ENCODE measurements at places on chromosomes 16 and 17.
A peak's percentile ranks its signal among the peaks of the same experiment; 100 is the strongest.

GRCh38 chr16:54648575-54648974 is 282.1 kb upstream of the IRX5 start:
- no peak for DNase-seq

DNA sequence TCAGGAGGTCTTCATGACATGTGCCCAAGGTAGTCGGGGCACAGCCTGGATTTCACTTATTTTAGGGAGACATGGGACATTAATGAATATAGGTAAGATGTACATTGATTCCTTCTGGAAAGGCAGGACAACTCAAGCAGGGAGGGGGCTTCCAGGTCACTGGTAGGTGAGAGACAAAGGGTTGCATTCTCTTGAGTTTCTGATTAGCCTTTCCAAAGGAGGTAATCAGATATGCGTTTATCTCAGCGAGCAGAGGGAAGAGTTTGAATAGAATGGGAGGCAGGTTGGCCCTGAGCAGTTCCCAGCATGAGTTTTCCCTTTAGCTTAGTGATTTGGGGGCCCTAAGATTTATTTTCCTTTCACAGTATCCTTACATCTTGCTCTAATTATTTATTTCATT is 443.8 kb upstream of the EEF2KMT start:
- no peak for DNase-seq

GRCh38 chr17:6796887-6797490 is 21.0 kb downstream of the FBXO39 start:
- no peak for DNase-seq

GRCh38 chr16:71344315-71344905 is 14.1 kb upstream of the CALB2 start:
- DNase-seq = no peak

DNA sequence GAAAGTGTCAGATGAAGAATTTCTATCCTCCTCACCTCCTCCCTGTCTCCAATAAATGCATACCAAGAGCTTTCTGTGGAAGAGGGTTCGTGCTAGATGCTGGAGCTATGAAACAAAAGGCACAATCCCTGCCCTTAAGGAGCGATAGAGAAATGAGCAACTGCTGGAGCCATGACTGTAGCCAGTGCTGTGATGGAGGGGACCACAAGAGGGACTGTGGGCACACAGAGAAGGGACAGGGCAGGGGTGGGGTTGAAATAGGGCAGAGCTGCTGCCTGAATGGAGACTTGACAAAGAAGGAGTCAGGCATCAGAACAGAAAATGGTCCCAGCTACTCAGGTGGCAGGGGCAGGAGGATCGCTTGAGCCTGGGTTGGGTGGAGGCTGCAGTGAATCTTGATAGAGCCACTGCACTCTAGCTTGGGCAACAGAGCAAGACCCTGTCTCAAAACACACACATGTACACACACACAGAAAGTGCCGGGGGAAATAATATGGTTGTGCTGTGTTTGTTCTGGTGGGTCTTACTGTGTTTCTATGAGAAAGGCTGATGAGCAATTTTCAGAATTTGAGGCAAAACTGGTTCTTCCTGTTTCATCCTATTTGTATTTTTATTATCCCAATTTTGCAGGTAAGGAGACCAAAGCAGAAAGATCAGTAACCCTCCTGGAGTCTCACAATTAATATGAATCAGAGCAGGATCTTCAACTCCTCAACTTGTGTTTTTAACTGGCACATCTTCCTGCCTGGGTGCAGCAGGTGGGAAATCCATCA is 16.5 kb downstream of the TMEM98 start:
- no peak for DNase-seq

- DNase-seq = no peak
These were observed 7.3 kb upstream of the CPHXL start for GRCh38 chr16:75733305-75734211.

DNA sequence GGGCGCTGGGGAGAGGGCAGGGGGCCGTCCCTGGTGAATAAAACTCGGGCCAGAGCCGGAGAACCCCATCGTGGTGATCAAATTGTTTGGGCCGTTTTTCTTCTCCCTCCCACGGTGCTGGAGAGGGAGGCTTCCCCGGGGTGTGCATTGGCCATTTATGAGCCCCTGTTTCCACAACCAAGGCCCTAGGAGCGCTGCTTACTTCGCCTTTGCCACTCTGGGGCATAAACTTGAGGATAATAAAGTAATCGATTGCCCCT is 544 bp downstream of the CCP110 start:
- no peak for DNase-seq

DNA sequence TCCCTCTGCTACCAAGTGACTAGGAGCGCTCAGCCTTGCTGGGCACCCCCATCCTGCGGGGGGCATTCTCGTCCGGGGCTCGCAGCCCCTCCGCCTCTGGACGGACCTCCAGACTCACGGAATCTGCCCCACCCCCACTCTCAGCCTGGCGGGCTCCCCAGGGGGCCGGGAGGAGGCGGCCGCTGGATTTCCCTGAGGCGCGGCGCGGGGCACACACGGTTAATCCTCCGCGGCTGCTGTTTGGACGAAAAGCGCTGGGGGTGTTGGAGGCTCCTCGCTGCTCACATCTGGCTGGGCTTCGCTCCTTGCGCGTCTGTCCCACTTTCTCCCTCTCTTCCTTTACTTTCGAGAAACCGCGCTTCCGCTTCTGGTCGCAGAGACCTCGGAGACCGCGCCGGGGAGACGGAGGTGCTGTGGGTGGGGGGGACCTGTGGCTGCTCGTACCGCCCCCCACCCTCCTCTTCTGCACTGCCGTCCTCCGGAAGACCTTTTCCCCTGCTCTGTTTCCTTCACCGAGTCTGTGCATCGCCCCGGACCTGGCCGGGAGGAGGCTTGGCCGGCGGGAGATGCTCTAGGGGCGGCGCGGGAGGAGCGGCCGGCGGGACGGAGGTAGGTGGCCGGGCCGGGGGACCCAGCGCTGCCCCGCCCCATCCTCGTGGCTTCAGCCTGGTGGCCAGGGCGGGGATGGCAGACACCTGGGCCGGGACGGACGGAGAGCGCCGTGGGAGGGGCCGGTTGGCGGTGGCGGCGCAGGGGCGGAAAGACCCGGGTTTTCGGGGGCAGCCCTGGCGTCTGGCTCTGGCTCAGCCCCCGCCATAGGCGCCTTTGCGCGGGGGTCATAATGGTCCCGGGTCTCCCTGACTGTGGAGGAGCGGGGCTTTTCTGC is at the start of gene C1QTNF1:
Gene C1QTNF1, plus strand, starts transcription at position 284 of the 886 bp plus-strand sequence. CDS start 19,800 bp downstream, outside the sequence.
- no peak for DNase-seq

- DNase-seq = no peak
These were observed 163.3 kb upstream of the GSE1 start for GRCh38 chr16:85449885-85450245.

- DNase-seq = no peak
These were observed 13.8 kb downstream of the USP22 start for GRCh38 chr17:21029036-21029435.

GRCh38 chr16:24010440-24011089 is 174.8 kb downstream of the PRKCB start:
- peak; percentile 66 for DNase-seq

DNA sequence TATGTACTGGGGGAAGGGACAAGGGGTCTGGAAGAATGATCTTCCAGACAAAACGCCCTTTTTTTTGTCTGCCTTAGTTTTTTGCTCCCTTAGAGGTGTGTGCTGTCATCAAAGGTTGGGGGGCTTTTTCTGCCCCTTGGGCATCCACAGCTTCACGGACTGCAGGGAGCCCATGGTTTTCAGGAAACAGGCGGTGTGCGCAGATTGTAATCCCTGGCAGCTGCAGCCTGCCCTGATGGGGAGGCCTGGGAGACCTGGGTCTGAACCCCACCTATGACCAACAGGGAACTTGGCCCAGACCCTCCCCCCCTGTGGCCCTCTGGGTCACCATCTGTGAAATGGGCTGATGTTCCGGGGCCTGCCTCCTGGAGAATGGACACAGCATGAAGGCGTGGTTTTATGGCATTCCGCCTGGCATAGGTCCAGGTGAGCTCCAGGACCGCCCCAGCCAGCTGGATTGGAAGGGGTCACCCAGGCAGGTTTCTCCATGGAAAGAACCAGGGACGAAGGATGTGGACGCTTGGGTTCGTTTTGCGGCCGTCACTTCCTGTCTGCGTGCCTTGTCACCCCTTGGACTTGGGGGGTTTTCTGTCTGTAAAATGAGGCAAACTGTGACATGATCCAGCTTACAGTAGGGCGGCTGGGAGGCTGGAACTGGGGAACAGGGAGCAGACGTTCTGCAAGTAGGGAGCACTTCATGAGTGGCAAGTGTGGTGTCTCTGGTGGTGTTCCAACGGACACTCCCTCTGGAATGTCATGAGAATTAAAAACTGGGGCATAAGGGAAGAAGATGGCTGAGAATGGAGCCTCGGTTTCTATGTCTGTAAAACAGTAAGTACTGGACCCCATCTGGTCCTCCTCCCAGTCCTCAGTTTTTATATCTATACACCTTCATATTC is 1.5 kb downstream of the CPNE2 start:
- DNase-seq = no peak

GRCh38 chr17:80244871-80245509 is 15.7 kb upstream of the RNF213 start:
- no peak for DNase-seq

DNA sequence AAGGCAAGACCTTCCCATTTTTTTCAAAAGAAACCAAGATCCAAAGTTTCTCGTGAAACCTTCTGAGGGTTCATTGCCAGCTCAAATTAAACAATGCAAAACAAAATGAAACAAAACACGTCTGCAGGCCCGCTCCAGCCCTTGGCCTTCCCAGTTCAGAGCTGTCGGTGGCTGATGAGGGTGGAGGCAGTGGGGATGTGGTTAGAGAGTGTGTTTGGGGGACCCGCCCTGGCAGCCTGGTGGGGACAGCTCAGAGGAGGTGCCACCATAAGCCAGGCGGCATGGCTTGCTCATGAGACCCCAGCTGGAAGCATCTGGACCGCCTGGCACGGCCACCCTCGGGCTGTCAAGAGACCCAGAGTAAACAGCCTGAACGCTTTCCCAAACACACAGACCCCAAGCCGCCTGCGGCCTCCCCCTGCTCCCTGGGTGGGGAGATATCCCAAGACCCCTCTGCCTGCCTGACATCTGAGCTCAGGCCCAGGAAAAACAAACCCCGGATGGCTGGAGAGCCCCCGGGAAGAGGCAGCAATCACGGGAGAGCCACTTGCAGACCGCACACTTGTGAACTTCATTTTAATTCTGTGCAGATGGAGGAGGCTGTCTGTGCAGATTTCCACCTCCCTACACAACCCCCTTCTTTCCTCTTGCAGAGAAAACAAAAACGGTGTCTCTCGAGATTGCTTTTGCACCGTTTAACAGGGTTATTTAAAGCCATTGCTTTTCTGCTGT is 35.4 kb upstream of the LITAF start:
- DNase-seq = peak; percentile 44

DNA sequence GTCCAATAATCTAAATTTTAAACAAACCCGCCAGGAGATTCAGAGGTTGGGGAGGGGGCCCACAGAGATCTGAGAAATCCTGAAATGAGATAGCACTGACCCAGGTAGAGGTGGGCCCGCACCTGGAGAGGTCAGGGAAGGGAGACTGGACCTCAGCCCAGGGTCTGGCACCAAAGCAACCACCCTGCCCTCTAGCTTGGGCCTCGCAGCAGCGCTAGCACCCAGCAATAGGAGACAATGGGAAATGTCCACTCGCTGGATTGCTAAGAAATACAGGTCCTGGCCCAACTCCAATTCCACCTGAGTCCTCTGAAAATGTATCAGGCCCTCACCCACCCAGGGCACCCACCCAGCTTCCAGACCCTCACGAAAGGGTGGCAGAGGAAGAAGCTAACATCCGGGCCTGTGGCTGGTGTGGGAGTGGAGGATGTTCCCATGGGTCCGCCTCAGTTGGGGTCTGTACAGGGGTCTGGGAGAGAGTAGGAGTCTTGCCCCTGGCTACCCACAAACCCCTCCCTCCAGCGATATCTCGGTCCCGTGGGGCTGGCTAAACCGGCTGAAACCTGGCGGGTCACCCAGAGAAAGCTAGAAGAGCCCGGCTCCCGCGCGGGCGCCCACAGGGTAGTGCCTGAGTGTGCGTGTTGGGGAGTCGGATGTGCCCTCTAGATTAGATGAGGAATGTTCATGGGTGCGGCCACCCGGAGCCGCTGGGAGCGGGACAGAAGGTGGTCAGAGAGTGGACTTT is 1.1 kb downstream of the PLLP start:
- no peak for DNase-seq

DNA sequence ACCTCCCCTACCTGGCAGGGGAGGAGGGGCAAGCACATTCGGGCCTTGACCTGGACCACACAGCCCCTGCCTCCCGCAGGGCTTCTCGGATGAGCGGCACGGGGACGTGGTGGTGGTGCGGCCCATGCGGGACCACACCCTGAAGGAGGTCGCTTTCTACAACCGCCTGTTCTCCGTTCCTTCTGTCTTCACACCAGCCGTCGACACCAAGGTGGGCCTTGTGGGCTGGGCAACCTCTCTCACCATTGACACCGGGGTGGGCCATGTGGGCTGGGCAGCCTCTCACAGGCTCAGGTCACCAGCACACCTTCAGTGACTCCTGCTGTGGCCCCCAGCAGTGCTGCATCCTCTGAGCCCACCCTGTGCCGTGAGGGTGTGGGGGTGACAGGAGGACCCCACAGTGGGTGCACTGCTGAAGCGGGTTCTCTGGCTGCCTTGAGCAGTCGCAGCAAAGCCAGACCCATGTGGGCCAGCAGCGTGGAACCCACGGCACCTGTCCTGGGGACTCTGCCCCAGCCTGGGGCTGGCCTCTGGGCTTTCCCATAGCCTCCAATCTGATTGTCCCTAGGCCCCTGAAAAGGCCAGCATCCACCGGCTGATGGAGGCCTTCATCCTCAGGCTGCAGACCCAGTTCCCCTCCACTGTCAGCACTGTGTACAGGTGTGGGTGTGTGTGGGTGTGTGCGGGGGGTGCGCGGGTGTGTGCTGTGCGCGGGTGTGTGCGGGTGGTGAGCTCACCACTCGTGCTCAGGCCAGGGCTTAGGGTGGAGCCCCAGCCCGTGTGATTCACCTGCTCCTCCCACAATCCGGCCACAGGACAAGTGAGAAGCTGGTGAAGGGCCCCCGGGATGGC is 7.5 kb downstream of the CTU2 start:
- no peak for DNase-seq

DNA sequence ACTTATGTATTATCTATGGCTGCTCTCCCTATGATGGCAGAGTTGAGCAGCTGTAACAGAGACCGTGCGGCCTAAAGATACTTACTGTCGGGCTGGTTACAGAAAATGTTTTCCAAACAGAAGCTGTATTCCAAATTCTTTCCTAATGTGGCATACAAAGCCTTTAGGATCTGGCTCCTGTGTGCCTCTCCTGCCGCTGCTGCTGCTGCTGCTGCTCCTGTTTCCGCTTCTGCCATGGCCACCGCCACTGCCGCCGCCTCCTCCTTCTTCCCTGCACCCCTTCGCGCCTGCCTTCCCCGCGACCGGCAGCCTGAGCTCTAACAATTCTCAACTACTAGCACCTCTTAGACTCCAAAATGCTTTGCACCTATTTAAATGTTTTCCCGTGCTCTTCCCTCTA is 263.9 kb upstream of the TBX2 start:
- no peak for DNase-seq

DNA sequence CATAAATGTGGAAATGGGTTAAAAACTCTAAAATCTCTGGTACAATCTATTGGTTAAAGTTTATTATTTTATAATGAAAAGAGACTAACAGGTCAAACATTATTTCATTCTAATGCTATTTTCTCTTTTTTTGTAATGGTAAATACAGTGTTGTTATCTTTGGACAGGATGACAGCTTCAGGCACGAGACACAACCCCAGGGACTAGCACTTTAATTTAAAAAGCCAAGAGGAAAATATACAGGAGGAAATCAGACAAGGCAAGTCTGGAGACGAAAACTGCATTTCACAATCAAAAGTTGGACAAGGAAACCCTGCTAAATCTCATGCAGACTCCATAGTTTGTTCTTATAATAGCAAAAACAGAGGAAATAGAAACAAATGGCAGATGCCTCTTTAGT is 589.1 kb upstream of the CDH8 start:
- DNase-seq = no peak
